GM23248 (cell line): ENCODE measurements at places on chromosomes 12 and 14. TPM values are rescaled to one million over a fixed set of nuclear protein-coding genes. Genes with fewer than 3 reads are reported as not detected.

Gene MYF6
- polyA plus RNA-seq = not detected in 2 replicates

Gene SMCO2
- 0.18 TPM in 1 of 2 replicates, not detected in the other for polyA plus RNA-seq

Gene SLC7A7
- polyA plus RNA-seq = 0.63 and 1.7 TPM in 2 replicates

GRCh38 chr12:65756956-65757511 is 67.2 kb upstream of the HMGA2 start:
- DNase-seq = peak; percentile 39

DNA sequence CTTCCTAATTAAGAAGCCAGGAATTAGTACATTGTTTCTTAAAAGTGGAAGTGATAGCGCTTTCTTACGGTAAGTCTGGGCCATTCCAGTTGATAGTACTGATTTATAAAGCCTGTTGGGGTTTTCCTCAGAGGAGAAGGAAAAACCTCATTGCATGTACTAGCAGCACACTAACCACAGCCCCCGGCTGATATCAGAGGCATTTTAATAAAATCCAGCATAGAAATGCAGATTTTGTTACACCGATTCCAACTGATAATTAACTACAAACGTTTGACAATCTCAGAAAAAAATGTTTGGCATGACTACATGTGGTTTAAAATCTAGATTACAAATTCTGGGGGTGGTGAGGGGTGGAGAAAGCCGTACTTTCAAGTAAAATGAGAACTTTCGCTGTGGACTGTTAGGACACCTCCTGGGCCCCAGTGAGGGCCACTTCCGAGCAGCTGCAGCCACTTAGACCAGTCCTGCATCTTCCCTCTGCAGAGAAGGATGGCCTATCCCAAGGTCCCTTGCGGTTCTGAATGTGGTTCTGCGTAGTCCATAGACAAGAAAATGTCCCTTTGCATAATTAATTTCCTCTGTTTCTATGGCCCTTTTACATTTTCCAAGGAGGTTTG is 374.4 kb downstream of the NUAK1 start:
- DNase-seq = no peak

DNA sequence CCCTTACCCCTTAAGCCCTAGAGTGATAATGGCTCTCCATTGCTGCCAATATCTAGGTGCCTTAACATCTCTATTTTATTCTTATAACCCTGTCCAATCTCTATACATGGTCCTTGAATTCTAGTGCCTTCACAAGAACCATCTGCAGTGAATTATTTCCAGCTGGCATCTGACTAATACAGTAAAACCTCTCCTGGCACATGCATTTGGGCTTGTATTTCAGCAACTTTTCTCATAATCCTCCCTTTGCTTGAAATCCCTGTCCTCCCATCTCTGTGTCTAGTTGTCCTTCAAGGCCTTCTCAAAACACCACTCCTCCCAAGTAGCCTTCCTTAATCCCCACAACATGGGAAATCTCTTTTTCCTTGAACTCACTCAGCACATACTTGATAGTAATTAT is 14.2 kb upstream of the HMGA2 start:
- peak; percentile 80 for DNase-seq

GRCh38 chr12:53844994-53845844 is 93.4 kb upstream of the HOXC13 start:
- peak; percentile 84 for DNase-seq

GRCh38 chr14:42911642-42912041 is 1305.0 kb downstream of the LRFN5 start:
- peak; percentile 19 for DNase-seq

- DNase-seq = peak; percentile 44
Measured at GRCh38 chr12:105418821-105419291, 88.4 kb downstream of the C12orf75 start.

DNA sequence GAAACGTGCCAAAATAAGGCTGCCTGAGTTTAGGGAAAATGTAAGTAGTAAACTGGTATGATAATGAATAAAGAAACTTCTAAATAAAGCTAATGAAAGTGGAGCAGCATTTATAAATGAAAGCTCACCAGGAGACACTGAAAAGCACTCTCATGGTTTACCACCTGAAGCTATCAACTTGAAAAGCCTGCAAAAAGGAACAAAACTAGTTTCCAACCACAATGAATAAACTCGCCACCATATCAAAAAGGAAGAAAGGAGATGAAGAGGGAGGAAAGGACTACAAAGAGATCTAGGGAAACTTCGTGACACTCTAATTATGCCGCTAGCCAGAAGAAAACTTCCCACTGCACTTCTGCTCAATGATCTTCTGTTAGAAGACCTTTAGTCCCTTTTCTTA is 66.7 kb downstream of the MED13L start:
- no peak for DNase-seq
